ENCODE measurements at places on chromosomes 3 and 15.

DNA sequence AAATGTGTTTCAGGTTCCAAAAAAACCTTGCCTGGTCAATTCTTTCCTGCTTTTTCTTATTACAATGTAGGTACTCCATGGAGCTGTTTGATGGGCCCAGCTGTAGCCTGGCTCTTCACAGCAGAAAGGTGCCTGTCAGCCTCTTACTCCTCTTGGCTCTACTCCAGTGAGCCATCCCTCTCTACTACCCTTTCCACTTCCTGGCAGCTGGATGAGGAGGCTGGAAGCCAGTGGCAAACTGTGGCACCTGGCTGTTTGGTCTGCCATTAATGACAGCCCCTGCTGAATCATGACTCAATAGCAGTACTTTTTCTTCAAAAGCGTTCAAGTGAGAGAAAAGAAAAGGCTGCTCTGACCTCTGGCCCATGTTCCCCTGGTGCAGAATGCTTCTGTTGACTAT, 618.1 kb downstream of the PYDC2 start:
- no peak for DNase-seq

GRCh38 chr15:84822653-84823281, 5.6 kb downstream of the ALPK3 start:
- no peak for DNase-seq

GRCh38 chr3:28917895-28918475, 362.9 kb upstream of the RBMS3 start:
- no peak for DNase-seq

DNA sequence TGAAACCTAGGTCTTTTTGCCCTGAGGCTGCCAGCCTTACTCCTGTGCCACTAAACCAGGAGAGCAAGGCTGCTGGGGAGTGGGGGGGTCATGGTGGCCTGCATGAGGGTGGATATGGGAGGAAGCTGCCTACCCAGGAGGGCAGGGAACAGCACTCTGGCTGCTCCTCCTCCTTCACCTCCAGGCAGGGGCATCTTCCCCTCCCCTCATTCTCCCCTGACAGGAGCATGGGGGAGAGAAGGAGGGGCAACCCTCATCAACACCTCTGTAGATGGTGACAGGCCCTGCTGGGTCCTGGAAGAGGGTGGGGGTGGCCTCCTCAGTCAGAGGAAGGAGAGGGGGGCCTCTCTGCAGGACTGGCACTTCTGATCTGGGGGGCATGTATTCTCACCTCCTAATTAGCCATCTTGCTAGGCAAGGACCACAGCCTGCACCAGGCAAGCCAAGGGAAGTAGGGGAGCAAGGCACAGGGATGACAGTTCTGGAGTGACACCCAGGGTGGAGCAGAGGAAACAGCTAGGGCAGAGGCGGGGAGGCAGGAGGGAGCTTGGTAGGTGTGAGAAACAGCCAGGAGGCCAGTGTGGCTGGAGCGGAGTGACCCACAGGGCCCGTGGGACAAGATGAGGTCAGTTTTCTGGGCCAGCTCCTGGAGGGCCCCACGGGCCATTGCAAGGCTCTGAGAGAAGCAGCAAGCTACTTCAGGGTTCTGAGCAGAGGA, 4.9 kb downstream of the CCDC33 start:
- DNase-seq, result no peak

DNA sequence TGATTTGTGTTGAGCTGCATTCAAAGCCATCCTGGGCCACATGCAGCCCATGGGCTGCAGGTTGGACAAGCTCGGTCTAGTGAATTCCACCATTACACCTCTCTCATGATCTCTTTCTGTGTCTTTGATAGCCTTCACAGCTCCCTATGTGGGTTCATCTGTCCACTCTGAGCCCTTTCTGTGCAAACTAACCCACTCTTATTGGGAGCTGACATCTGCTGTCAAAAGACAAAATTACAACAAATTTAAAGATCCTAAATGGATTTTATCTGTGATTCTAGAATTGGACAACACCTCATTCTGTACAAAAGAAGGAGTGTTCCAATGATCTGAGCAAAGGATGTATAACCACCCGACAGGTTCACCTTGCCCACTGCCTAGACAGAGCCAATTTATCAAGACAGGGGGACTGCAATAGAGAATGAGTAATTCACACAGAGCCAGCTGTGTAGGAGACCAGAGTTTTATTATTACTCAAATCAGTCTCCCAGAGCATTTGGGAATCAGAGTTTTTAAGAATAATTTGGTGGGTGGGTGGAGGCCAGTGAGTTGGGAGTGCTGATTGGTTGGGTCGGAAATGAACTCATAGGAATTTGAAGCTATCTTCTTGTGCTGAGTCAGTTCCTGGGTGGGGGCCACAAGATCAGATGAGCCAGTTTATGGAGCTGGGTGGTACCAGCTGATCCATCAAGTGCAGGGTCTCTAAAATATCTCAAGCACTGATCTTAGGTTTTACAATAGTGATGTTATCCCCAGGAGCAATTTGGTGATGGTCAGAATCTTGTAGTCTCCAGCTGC, 2.6 kb upstream of the XYLB start:
- no peak for DNase-seq

DNA sequence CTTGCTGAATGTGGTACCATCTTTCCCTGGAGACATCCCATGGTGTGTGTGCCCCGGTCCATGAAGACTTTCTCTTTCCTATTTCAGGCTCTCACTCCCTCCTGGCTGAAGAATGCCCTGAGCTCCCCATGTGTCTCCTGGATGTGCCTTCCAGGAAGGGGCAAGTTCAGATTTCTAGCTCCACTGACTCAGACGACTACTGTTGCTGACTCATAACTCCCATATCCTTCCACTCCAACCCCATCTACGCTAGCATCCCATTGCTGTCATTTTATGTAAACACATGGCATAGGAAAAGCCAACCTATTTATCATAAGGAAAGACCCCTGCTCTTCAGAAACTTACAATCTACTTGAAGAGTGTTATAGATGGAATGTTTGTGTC, 95.0 kb downstream of the ADCY5 start:
- DNase-seq, result no peak

GRCh38 chr3:88779482-88779881, 327.9 kb upstream of the EPHA3 start:
- no peak for DNase-seq

DNA sequence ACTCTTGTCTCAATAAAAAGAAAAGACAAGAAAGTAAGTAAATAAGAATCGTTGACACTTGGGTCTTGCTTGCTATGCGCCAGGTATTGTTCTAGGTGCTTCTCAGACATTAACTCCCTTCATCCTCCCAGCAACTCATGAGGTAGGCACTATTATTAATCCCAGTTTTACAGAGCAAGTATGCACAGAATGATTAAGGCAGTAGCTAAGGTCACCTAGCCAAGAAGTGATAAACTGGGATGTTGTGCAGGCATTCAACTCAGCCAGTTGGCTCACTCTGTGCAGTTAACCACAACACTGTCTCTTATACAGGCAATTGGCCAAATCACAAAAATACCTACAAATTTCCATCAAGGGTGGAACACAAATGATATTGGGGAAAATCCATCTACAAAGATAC, 1.7 kb upstream of the C3orf33 start:
- no peak for DNase-seq

DNA sequence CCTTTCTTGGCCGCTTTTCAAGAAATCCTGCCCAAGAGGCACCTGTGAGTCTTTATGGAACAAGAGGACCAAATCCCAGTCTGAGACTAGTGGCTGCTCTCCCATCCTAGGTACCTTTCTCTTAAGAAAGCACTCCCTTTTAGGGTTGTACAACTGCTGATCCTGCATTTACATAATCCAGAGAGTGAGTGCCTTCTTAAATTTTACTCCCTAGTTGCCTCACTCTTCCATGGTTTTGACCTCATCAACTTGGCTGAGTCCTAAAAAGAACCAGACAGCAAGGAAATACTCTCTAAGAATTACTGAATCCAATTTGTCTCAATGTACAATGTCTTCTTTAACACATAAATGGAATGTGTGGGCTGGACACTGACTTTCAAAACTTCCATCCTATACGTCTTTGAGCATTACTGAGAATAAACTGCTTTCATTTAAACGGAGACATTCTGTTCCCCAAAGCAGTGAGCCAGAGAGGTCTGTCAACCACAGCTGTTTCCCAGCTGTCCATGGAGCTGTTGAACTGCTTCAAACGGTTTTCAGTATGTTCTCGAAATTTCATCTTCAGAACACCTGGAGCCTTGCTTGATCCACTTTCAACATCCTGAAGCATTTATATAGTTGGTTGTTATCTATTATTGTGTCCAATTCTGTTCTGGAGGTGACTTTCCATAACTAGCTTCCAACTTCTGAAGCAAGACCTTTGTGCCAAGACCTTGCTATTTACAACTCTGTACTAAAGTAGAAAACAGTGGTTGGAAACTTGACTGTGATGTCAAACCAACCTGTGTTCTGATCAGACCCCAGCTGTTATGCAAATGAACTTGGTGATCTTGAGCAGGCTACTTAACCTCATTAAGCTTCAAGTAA, 179.1 kb downstream of the SLC9A9 start:
- no peak for DNase-seq

- no peak for DNase-seq
These were observed 34.7 kb upstream of the ZPLD1 start for GRCh38 chr3:102400142-102400541.

DNA sequence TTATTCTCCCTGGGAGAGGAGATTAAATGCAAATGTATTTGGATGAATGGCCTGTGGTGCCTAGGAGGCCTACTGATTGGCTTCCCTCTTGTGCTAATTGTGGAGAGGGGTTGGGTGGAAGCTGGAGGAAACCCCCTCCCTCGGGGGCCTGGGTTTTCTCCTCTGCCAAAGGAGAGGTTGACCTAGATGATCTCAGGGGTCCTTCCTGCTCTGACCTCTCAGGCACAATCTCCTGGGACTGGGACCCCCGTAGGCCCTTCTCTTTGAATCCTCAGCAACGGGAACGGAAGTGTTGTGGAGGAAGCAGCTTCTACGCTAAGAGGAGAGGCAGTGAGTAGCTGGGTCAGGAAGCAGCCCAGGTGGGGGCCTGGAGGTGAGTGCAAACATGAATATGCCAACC, 40.5 kb upstream of the MAGEF1 start:
- no peak for DNase-seq

DNA sequence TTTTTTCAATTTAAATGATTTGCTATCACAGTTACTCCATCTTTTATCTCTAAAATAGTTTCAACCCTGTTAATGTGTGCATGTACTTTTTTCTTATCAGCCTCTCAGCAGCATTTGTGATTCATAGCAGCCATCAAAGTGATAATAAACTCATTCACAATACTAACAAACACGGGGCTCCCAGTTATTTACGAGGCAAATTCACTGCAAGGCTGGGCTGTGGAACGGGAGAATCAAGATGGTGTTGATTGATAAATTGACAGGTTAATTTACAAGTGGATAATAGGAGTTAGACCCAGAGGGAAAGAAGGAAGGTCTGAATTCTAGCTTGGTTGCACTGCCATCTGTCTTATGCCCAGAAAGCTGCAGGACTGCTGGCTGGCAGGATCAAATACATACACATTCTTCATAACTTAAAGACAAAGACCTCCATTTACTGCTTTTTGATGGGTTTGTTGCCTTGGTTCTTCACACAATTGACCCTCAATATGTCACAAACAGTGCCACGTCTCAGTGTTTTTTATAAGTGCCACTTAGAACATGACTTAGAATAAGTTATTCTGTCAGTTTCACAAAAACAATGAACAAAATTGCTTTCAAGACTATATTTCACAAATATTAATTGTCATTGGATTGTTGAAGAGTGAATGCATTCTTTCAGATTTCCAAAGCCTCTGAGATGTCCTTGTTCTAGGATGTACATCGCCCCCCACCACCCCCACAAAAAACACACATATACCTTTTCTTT, 562.8 kb downstream of the NR2F2 start:
- DNase-seq, result no peak

DNA sequence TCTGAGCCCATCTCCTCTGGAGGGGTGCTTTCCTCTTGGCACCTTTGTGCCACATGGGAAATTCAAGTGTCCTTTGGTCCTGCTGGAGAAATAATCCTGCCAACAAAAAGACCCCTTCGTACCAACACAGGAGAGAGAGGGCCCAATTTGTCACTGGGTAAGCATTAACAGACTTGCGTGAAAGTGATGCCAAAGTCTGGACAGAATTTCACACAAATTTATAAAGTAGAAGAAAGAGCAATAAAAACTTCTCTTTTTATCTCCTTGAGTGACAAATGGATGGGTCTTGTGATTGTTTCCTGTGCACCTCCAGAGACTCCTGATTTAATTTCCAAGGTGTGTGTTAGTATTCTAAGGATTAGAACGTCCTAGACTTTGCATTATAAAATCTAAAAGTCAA, 14.9 kb downstream of the DPH3 start:
- no peak for DNase-seq

DNA sequence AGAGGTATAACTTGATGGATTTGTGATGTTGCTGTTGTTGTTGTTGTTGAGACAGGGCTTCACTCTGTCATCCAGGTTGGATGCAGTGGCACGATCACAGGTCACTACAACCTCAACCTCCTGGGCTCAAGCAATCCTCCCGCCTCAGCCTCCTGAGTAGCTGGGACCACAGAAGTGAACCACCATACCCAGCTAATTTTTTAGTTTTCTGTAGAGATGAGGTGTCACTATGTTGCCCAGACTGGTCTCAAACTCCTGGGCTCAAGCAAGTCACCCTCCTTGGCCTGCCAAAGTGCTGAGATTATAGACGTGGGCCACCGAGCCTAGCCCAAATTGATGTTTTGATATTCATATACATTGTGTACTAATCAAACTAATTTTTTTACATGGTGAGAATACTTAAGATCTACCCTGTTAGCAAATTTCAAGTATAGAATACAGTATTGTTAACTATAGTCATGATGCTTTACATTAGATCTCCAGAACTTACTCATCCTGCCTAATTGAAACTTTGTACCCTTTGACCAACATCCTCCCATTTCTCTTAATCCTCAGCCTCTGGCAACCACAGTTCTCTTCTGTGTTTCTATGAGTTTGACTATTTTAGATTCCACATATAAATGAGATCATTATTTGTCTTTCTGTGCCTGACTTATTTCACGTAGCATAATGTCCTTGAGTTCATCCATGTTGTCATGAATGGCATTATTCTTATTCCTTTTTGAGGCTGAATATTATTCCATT, 23.2 kb downstream of the LMCD1 start:
- DNase-seq, result no peak

All from substantia nigra (tissue), 51 donors.